Type B pancreatic cell (in vitro differentiated cells): ENCODE measurements at places on chromosomes 5 and 9.

- DNase-seq: no peak
These were observed 100.5 kb upstream of the CCDC152 start for GRCh38 chr5:42655982-42656650.

DNA sequence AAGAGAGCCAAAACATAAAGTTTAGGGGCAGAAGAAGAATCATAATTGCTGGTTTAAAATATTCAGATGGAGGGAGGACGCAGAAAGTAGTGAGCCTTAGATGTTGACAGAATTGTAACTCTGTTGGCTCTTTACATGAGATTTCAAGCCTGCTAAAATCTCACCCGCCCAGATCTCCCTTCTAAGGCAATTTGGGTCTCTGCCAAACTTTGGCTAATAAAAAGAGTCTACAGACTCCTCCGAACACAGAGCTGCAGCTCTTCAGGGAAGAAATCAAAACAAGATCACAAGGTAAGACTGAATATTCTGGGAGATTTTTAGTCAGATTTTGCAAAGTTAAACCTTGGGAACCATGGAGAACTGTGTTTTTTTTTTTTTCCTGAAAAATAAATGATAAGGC lies at the start of gene IL33:
IL33 (plus strand) TSS at position 246 of the 400 bp plus-strand sequence. CDS start 25,888 bp downstream, outside the sequence.
- no peak for DNase-seq

- DNase-seq: no peak
These were observed 4.9 kb downstream of the FRMD3 start for GRCh38 chr9:83533296-83533695.

DNA sequence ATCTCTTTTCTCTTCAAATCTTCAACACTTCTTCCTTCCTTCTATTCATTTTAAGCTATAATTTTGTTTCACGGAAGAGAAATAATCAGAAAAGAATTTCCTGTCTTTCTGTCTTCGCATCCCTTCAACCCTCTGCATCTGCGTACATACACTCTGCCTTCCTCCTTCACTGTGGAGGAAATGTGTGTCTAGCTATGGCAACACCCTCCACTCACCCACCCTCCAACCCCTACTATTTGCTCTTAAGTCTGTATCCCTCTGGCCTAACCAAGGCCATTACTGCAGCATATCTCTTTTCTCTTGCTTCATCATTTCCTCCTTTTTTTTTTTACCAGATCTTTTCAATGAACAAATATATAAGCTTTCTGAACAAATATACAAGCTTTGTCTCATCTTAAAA lies 105.7 kb upstream of the NUDT12 start:
- DNase-seq: no peak

DNA sequence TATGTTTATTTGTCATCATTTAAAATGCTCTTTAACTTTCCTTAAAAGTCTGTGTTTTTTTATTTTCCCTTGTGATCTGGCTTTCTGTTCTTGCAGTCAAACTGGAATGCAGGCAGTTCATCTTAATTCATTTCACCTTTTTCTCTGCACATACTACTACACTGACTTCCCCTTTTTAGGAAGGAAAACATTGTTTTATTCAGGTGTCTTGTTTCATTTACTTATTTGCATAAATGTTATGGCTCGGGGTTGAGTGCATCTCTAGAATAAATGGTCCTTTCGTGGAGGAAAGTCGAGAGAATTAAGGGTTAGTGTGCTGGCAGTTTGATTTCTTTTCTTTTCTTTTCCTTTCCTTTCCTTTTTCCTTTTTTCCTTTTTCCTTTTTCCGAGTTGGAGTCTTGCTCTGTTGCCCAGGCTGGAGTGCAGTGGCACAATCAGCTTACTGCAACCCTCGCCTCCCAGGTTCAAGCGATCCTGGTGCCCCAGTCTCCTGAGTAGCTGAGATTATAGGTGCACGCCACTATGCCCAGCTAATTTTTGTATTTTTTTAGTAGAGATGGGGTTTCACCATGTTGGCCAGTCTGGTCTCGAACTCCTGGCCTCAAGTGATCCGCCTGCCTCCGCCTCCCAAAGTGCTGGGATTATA lies 76.0 kb upstream of the LRRC70 start:
- DNase-seq: no peak

DNA sequence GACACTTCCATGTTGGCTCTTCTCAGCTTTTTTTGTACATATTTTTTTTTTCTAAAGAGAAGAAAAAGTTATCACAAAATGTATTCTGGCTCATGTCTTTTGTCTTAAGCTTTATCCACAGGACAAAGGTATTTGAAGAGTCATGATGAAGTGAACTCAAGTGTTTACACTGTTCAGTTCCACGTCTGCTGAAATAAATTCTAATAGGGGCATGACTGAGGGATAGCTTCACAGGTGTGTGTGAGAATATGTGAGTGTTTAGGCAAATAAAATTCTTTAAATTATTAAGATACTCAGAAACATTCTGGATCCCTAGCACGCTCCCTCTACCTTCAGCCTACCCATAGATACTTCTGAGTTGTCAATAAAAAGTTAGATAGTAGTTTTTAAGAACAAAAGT lies 59.8 kb downstream of the BAAT start:
- no peak for DNase-seq

DNA sequence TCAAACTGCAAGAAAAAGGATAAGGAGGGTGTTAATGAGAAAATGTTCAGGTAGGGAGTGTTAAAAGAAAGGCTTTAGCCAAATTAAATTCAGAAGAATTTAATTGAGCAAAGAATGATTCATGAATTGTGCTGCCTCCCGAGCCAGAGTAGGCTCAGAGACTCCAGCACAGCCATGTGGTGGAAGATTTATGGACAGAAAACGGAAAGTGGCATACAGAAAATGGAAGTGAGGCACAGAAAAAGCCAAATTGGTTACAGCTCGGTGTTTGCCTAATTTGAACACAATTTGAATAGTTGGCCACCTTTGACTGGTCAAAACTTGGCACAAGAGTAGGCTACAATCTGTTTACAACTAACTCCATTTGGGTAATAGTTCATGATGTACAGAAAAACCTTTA lies 9.6 kb upstream of the SLC30A5 start:
- no peak for DNase-seq
